Stimulated activated CD8-positive, alpha-beta memory T cell treated with anti-CD3 and anti-CD28 coated beads, Interleukin-4, amount 100 ng/mL, for 1 hour (primary cell): ENCODE measurements at places on chromosomes 6 and 20.
A peak's percentile ranks its signal among the peaks of the same experiment; 100 is the strongest.

- no peak for DNase-seq
Observed at GRCh38 chr6:53530346-53530745, 14.6 kb downstream of the GCLC start.

GRCh38 chr6:40341726-40342125, 245.4 kb downstream of the LRFN2 start:
- DNase-seq = no peak

- peak; percentile 2 for DNase-seq
Observed at GRCh38 chr6:88870717-88871330, 92.6 kb downstream of the RNGTT start.

DNA sequence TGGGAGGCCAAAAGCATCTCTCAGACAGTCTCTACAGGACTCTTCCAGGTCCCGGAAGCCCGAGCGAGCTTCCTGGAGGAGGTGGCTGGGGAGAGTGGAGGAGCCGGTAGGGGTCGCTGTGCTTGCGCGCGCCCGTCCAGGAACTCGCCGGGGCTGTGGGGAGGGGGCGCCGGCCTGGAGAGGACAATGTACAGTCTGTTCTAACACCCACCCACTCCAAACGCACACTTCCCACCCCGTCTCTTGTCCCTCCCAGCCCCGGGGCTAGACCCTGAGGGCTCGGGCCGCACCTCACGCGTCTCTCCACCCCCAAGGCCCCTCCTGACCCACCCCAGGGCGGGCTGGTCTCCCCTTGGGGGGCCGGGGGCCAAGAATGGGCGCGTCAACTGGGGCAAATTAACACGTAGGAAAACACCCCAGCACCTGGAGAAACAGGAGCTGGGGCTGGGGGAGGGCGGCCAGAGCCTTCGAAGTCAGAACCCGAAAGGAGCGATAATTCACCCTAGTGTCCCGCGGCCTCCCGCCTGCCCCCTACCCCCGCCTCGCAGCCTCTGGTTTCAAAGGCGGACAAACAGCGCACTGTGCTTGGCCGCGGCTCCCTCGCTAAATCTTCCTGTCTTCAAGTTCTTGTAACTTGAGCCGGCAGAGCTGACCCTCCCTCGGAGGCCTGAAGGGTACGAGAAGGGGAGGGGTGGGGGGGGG, 103.2 kb upstream of the FOXP4 start:
- no peak for DNase-seq

DNA sequence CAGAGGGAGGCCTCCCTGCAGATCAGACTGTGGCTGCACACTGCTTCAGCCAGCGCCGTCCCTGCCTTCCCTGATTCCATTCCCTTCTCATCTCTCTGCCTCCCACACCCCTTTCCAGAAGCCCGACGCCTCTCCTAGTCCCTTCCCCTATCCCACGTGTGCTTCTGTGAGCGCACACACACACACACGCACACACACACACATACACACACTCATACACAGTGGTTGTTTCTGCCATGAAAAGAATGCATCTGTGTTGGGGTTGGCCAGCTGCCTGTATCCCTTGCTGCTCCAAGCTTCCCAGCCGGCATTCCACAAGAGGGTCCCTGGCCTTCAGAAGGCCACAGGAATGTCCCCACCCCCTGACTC, 51.7 kb downstream of the MOCS1 start:
- no peak for DNase-seq

DNA sequence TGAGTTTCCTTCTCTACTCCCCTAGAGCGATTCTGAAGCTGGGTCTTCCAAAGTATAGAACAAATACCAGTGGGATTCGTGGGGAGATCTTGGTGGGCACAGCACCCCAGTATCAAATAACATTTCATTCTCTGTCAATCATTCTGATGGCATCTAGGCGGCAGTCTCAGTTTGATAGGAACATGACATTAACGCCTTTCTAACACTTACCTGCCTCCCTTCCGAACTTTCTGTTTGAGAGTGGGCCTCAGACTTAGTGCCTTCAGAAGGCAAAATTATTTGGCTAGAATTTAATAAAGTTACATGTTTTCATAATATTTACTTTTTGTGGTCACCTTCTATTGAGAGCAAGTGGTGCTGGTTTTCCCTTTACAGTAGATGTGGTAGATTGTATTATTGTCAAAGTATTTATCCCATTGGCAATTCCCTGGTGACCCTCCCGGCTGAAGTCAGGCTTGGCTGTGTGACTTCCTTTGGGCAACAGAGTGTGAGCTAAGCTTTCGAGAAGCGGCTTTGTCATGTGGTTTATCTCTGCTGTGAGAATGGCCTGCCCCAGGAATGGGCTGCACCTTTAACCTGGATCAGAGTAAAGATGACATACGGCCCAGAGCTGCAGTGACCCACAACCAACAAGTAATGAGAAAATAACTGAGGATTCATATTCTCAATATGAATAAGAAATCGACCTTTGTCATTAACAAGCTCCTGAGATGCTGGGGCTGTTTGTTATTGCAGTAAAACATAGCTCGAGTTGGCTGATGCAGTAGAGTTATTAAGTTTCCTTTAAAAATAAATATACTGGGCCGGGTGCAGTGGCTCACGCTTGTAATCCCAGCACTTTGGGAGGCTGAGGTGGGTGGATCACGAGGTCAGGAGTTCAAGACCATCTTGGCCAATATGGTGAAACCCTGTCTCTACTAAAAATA, 45.2 kb upstream of the PTPN1 start:
- DNase-seq = no peak

GRCh38 chr6:109690373-109690736, 647 bp downstream of the AK9 start:
- DNase-seq = peak; percentile 27

DNA sequence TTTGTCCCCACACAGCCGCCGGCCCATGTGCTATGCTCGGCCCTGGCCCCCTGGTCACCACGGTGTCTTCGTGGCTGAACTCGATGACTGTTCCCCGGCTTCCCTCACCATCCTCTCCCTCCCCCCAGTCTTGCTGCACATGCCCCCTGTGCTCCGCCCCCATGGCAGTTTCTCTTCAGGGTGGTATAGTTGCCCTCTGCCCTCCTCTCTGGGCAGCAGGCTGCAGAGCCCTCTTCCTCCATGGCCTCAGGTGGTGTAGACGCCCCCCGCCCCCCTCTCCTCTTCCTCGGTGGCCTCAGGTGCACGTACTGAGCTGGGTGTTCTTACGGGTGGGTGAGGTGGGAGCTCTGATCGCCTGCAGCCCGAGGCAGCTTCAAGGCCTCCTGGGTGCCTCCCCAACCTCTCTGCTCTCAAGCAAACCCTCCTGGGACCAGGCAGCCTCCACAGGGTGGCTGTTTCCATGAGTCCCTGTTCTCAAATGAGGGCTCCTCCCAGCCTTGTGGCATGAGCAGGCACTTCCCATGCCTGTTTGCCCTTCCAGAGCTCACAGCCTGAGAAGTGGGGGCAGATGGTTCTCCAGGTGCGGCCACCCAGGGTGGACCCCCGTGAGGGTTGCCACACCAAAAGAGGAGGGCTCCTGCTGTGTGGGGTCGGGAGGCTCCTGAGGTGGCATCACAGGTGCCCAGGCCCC, 24.8 kb downstream of the COL20A1 start:
- DNase-seq = no peak

DNA sequence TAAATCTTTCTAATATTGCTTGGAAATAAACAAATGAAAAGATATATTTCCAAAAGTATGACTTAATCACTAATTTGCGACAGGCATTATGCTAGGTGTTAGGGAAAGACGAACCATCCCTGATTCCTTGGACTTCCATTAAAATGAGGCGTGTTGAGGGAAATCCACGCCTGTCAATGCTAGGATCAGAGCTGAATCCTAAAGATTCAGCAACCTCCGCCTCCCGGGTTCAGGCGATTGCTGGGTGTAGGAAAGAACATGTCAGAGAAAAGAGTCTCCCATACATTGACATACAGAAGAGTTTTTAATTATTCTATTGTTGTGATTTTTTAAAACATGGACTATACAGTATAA, 16.8 kb upstream of the PRSS16 start:
- DNase-seq = no peak

DNA sequence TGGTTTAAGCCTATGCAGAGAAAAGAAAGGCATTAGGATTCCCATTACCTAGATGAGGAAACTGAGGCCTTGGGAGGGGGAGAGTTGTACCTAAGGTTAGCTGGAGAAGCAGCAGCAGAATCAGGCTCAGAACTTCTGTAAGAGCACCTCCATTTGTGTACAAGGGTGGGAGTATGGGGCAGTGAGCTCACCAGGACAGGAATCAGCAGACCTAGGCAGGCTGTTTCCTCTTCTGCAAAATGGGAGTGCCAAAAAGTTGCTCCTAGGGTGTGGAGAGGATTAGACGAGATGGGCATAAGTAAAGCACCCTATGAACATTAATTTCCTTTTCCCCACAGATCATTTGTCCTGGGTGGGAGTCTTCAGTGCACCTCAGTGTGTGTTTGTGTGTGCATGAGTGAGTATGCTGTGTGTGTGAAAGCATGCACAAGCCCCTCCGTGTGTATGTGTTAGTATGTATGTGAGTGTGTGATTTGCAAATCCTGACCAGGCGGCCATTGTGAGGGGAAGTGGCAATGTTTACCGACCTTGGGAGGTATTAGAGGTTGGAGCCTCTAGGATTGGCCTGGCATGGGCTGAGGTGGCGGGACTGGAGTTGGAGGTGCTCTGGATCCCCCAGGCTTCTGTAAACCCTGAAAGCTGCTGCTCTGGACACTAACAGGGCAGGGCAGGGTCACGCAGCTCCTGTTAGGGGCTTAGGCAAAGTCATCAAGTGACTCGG, 78.8 kb downstream of the VEGFA start:
- no peak for DNase-seq

DNA sequence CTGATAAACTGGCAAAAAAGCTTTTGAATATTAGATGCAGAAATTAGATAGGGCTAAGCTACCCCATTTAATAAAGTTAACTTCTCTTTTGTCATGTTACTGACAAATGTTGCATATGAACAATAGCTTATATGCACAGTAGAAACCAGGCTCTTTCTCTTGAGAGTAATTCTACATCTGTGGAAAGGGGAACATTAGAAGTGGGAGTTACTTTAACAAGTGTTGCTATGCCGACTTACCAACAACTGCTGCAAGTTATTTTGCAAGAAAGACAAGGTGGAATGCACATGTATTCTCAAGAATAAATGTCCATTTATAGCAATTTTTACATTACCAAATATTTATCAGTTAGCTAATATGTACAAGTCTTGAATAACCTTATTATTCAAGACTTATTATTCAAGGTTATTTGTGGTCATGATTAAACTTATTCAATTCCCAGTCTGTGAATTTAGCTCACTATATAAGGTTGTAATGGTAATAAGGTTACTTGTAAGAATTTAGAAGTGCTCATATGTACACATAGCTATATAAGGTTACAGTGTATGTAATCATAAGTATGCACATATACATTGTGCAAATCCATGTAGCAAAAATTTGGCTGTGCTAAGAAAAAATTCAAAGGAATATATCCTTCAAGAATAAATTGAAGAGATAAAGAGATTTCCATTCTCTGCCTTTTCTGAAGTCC, 38.3 kb downstream of the ADGRG6 start:
- no peak for DNase-seq

GRCh38 chr20:31682927-31683326, 39.7 kb downstream of the BCL2L1 start:
- no peak for DNase-seq

- DNase-seq = no peak
Observed at GRCh38 chr6:52994839-52995088, 320 bp downstream of the GSTA4 start.

GRCh38 chr20:32481311-32482142, 103.6 kb downstream of the NOL4L start:
- no peak for DNase-seq

- no peak for DNase-seq
Observed at GRCh38 chr6:35370124-35370741, 27.9 kb downstream of the PPARD start.

GRCh38 chr20:41247523-41248367, 69.8 kb downstream of the ZHX3 start:
- no peak for DNase-seq

GRCh38 chr20:32984196-32984595, 20.0 kb downstream of the SUN5 start:
- no peak for DNase-seq

GRCh38 chr20:25464501-25465242, 57.2 kb downstream of the GINS1 start:
- no peak for DNase-seq

DNA sequence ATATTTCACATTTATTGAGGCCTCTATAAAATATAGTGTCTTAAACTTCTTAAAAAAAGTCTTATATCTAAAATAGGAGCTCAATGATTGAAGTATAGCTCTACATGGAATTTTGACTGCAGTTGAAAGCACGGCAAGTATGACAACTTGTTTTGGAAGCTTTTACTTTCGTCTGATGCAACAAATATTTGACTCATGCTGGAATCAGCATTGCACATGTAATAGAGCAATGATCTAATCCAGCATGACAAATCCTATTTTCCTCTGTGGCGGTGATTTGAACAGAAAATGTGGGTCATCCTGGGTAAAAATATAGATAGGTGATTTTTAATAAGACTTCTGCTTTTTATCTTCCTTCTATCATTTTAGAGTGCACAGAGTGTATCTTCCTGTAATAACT, 111.6 kb downstream of the TINAG start:
- DNase-seq = no peak

- no peak for DNase-seq
Observed at GRCh38 chr20:62910777-62911497, 15.4 kb downstream of the DIDO1 start.

- no peak for DNase-seq
Observed at GRCh38 chr6:137746264-137746663, 120.8 kb upstream of the TNFAIP3 start.

GRCh38 chr6:21451546-21452013, 142.0 kb upstream of the SOX4 start:
- no peak for DNase-seq

DNA sequence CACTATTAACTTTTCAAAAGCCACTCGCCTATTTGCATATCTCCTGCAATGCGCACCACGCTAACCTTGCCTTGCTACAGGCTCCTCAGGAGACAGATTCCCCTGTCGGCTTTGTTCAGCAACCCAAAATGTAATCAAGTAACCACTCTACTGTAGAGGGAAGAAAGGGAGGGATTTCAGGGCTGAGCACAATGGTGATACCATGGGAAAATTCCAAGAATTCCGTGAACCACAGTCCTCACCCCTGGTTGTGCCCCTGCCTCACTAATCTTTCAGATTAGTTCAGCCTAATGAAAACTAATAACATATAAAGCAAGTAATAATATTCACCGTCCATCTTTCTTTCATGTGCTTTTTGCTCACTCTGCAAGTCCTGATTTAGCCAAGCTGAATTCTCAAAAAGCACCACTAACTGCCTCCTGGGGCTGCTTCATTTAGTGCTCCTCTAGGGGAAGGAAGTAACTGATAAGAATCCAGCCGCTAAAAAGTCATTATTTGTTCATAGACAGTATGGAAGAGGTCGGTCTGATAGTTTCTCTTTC, 6.6 kb downstream of the CITED2 start:
- DNase-seq = no peak

DNA sequence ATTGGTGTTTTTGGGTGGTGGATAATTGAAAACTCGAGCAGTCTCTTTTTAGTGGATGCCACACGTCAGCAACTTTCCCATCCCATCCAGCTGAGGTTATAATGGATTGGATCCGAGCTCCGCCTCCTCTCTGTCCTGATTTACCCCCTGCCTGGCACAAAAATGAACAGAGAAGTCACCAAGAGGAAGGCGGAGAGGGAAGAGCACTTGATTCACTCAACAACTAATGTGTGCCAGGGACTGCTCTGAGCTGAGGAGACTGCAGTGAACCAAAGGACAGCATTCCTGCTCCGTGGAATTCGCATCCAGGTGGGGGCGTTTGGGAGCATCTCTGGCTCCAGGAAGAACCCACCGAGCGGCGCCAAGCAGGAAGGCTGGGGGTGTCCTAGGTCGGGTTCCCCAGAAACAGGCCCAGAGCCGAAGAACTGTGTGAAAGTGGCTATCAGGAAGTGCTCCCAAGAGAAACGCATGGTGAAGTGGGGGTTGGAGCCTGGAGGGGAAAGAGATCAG, 95.8 kb upstream of the NAA20 start:
- no peak for DNase-seq

GRCh38 chr6:31771992-31772358, 5.2 kb downstream of the VWA7 start:
- no peak for DNase-seq
